ENCODE measurements at places on chromosomes 6 and 20. TPM values are rescaled to one million over a fixed set of nuclear protein-coding genes. Genes with fewer than 3 reads are reported as not detected.

GRCh38 chr6:43159599-43159998, 11.5 kb upstream of the SRF start:
- no peak for DNase-seq

PAX1 gene
- polyA plus RNA-seq: not detected

SCRT2 gene
- polyA plus RNA-seq: not detected

ZNF133 gene
- 15.0 TPM for polyA plus RNA-seq

DNA sequence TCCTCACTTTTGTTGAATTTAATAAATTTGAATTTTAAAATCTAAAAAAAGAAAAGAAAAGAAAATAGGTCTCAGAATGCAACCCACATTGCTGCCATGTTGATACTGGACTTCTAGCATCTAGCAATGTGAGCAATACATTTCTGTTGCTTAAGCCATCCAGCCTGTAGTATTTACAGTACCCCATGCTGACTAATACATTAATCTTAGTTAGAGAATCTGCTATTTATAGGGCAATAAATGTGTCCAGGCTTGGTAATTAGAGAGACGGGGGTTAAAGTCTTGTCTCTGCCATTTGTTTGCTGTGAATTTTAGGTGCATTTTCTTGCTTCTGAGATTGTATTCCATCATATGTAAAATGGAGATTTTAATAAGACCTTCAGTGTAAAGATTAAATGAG, 471.3 kb downstream of the DHX35 start:
- no peak for DNase-seq

GRCh38 chr6:48825501-48826151, 637.4 kb downstream of the MMUT start:
- DNase-seq: no peak

GRCh38 chr6:133254552-133255228, 13.5 kb downstream of the EYA4 start:
- DNase-seq: no peak

DNA sequence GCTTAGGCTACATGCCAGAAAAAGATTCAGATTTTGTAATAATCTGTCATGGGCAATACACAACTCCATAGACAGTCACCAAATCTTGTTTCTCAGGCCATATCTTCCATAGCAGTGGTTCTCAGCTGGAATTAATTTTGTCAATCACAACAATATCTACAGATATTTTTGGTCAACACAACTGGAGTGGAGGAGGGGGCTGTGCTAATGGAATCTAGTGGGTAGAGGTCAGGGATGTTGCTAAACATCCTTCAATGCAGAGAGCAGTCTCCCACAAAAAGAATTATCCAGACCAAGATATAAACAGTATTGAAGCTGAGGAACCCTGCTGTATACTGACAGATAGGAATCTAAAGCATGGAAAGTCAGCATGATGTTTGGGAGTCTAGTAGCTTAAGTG, 174.6 kb downstream of the UBE3D start:
- DNase-seq: no peak

DNA sequence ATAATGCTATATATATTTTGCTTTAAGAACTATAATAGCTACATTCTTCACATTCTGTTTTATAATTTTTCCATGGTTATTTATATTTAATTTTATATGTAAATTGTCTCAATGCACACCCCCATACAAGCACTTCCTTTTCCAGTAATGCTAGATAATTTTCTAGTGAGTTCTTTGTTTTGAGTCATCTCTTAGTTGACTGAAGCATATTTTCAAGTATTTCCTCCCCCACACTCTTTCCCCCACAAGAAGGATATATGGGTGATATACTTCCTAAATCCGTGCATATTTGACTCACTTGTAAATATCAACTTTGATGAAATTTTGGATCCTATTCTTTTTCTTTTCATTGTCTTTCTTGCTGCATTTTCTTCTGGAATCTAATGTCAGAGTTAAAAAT, 82.1 kb upstream of the SRSF6 start:
- no peak for DNase-seq

BPIFB4 gene
- polyA plus RNA-seq: not detected

GRCh38 chr6:65524232-65524631, 182.8 kb downstream of the EYS start:
- DNase-seq: no peak

DNA sequence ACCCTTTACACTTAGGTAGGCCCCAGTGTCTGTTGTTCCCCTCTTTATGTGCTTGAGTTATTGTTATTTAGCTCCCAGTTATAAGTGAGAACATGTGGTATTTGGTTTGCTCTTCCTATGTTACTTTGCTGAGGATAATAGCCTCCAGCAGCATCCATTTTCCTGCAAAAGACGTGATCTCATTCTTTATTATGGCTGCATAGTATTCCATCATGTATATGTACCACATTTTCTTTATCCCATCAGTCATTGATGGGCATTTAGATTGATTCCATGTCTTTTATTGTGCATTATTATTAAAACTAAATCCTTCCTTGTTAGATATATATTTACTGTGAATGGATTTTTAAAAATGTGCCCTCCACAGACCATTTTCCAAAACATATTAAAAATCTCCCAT, 1137.3 kb upstream of the ADGRB3 start:
- DNase-seq: no peak

BACH2 gene
- 0.32 TPM for polyA plus RNA-seq

DNA sequence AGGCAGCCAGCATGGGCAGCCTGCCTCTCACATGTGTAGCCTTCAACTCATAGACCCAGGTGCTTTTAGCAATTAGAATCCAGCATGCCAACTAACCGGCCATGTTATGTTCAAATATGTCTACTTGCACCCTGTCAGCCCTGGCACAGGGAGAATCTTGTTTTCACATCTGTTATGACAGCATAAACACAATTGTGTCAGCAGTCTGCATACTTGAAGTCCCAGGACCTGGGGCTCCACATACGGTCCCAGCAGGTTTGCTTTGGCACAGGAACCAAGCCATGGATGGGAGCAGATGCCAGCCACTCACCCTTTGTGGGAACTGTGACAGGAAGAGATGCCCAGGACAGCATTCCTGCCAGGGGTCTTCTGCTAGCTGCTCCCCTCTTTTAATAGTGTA, 67.2 kb upstream of the SYNDIG1 start:
- DNase-seq: no peak

DNA sequence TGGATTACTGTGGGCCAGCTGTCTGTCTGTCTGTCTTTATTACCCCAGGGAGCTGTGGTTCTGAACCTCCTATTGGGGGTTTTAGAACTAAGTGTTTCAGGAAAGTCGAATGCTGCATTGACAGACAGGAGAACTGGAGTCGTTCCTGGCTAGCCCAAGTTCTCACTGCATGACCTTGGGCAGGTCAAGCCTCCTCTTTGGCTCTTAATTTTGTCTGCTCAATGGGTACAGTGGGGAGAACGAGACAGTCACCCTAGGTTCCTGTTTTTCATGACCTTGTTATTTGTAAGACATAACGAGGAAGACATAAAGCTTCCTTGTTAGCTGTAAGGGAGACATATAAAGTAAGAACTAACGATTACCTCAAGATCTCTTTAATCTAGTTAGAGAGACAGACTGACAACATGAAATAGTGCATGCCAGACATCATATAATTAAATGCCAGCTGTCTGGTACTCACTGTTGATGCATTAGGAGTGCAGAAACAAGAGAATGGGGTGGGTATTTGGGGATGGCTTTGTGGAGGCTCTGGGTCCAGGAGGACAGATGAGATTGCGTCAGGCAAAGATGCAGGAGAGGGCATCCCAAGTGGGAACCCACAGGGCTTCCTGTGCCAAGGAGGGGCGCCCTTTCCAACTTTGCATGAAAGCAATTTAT, 3.7 kb upstream of the CCDC167 start:
- no peak for DNase-seq

GSTA2 gene
- 133 TPM for polyA plus RNA-seq

RSPO3 gene
- polyA plus RNA-seq: 1.2 TPM

All from kidney (tissue), 22 donors.